Right ventricle myocardium superior (tissue), 1 donor: ENCODE measurements at places on chromosomes 2 and 18. TPM values are rescaled to one million over a fixed set of nuclear protein-coding genes. Genes with fewer than 3 reads are reported as not detected.

DNA sequence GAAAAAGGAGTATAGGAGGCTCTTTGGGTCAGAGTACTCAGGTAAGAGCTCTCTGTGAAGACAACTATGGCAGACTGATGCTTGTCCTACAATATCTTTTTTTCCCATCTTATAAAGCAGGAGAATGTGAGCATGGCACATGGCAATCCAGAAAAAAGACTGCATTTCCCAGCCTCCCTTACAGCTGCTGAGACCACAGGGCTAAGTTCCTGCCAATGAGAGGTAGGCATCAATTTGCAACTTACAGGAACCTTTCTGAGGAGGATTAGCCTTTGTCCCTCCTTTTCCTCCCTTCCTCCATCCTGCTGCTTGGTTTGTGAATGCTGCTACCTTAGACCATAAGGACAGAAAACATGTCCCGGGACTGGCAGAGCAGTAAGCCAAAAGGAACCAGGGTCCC is 37.8 kb upstream of the ST8SIA5 start:
- no peak for DNase-seq

The ASXL3 gene
- total RNA-seq = 3.6 TPM

The HOXD12 gene
- total RNA-seq = not detected

- DNase-seq = no peak
Measured at GRCh38 chr2:187985923-187986322, 305.8 kb upstream of the GULP1 start.

DNA sequence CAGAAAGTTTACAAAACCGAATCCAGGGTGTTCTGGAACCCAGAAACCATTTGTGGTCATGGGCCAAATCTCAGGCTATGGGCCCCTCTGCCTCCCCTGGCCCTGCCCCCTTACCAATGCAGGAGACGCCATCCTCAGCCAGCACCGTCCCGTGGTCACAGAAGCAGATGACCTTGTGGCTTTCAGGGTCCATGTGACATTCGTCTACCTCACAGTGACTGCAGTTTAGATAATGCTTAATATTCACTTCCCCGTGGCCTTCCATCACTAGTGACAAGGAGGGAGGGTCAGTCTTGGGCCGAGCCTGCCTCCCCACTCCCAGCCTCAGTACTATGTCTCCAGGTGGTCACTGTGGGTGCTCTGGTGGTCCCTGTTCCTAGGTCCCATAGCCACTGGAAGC is 111.6 kb downstream of the CLIP4 start:
- DNase-seq = no peak

DNA sequence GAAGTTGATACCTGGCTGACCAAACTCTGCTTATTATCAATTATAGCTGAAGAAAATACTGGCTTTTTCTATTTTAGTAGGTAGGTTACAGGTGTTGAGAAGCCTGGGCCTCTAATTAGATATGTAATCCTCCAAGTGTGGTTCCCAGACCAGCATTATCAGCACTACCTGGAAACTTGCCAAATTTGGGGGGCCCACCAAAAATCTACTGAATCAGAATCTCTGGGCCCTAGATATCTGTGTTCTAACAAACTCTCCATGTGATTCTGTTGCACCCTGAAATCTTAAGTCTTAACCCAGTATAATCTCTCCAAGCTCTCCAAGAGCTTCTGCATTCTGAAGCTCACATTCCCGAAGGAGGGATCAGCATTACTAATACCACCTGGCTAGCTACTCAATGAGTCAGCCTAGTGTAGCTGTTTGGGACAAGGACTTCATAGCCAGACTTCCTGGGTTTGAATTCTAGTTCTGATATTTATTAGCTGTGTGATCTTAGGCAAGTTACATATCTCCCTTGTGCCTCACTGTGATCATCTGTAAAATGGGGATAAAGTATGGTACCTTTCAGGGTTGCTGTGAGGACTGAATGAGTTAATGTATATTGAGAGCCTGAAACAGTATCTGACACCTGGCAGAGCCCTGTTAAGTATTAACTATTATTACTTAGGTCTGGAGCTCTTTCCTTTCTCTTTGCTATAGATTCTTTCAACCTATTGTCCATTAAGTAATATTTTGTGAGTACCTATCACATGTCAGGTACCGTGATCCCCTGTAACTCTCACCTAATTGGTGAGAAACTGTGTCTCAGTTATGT is 94.1 kb upstream of the CD302 start:
- no peak for DNase-seq
